ENCODE measurements at places on chromosomes 1 and 21.
A peak's percentile ranks its signal among the peaks of the same experiment; 100 is the strongest.

- no peak for DNase-seq
Measured at GRCh38 chr1:97740891-97741290, 179.9 kb downstream of the DPYD start.

DNA sequence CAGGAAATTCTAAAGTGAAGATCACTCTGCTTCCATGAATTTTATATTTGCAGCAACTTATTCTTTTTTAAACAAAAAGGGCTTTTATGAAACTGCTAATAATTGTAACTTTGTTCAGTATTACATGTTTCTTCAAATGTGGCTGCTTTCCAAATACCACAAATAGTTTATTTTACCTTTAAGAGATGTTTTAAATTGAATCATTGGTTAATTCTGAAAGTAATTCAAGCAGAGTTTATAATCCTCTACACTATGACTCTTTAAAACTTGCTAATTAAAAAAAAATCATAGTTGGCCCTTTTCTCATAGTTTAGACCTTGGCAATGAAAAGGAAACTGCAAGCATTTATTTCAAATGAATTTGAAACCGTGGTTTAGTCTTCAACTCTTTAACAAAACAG, 59.6 kb downstream of the SDCCAG8 start:
- DNase-seq: no peak

GRCh38 chr1:40036574-40036973, 4.0 kb upstream of the CAP1 start:
- no peak for DNase-seq

DNA sequence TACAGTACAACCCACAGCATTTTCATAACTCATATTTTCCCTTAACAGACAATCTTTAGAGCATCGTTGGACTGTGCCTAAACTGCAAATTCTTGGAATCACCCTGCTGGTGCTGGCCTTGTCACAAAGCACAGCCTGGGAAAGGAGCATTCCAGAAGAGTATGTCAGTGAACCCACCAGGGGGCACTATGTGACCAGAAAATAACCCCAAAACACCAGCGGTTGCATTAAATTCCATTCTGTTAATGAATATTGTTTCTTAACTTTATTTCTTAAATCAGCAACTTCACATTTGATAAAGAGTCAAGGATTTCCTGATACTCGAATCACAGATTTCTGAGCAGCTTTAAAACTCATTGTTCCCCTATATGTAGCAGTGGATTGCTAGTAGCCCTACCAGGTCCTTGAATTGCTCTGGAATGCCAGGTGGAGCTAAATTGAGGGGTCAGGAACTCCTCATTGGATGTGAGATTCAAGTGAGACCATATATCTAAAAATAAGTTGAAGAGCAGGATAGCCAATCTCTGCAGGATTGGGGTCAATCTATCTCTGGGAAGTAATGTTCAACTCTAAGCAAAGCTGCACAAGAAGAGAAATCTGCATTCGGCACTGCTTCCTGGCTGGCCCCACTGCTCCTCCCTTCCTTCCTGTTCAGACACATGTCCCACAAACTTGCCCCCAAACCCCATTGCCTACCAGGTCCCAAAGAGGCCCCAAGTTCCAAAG, 12.7 kb upstream of the RAB4A start:
- no peak for DNase-seq

DNA sequence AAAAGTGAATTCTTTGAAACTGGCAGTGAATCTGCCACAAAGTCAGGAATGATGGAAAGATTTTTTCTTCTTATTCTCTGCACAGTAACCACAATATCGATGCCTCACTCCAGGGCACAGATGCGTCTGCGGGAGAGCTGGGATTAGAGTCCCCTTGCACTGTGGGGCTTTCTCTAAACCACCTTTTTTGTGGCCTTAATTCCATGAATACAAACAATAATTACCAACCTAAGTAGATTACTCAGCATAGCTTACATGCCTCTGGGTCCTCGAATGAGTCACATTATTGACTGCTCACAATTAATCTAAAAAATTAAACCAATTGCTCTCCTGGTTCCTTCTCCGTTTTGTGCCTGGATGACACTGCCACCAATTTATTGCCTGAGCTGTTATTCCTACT, 125.8 kb downstream of the KAZN start:
- no peak for DNase-seq

DNA sequence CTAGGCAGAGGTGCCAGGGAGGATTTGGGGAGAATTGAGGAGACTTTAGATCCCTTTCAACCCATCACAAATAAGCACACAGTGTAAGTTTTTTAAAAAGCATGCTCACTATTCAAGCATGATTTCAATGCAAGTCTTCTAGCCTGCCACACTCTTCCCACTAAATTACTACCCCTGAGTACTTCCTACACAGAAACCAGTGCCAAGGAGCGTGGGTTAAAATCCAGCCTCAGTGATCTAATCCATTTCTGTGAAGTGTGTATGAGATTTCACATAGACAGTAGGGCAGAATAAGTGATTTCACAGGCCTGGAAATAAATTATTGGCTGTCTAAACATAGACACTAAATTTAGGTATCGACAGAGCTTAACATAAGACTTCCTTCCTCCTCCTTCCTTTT, 142.9 kb upstream of the ATP1B1 start:
- no peak for DNase-seq

- DNase-seq: no peak
Measured at GRCh38 chr21:16708101-16708835, 804.6 kb upstream of the CXADR start.

DNA sequence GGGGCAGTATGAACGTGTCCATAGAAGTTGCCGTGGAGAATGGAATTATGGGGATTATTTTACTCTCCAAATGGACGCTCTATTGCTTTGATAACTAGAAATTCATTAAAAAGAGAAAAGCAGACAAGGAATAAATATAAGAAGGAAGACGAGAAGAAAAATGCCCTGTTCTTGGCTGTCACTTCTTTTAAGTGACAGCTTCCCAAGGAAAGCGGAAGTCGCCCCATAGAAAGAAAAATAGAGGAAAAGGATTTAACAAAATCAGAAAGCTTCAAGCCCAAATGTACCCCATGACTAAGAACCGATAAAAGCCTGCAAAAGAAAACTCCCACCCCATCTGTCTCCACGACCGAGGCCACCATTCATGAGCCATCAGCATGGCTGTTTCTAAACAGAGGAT, 85.7 kb downstream of the TAS1R2 start:
- DNase-seq: no peak

- peak; percentile 54 for DNase-seq
Measured at GRCh38 chr1:30005972-30006619, 717.3 kb downstream of the MATN1 start.

DNA sequence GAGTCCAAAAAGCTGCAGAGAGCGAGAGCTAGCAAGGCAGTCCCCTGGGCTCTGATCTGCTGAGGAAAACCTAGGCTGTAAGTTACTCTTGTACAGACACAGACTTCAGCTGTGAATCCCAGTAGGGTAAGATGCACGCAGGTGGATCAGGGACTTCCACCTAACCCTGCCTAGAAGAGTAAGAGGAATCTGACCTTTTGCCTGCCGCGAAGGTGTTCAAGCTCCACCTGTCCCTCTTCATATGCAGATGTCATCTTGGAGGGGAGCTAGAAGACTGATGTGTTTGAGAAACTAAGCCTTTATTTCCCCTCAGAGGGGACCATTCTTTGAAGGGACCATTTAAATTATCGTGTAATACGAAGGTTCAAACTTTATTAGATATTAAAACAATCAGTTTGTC, 108.6 kb upstream of the USP24 start:
- DNase-seq: no peak

GRCh38 chr1:20601129-20601825, 12.4 kb downstream of the CDA start:
- no peak for DNase-seq

- DNase-seq: no peak
Measured at GRCh38 chr1:147669469-147670318, 630 bp downstream of the ACP6 start.

DNA sequence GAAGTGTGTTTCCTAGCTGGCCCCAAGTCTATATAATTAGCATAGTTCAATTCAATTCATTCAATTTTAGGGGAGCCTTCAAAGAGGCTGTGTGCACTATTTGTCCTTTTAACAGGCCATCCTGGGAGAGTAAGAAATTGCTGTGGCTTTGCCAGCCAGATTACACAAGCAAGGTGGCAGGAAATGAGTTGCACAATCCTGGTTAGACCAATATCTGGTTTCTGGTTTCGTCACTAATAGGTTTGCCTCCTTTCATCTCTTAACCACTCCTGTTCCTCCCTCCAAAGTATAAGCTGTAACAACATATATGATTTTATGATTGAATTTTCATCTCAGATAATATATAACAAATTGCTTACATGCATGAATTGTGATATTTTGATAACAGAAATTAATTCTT, 84.1 kb upstream of the NEGR1 start:
- peak; percentile 72 for DNase-seq

DNA sequence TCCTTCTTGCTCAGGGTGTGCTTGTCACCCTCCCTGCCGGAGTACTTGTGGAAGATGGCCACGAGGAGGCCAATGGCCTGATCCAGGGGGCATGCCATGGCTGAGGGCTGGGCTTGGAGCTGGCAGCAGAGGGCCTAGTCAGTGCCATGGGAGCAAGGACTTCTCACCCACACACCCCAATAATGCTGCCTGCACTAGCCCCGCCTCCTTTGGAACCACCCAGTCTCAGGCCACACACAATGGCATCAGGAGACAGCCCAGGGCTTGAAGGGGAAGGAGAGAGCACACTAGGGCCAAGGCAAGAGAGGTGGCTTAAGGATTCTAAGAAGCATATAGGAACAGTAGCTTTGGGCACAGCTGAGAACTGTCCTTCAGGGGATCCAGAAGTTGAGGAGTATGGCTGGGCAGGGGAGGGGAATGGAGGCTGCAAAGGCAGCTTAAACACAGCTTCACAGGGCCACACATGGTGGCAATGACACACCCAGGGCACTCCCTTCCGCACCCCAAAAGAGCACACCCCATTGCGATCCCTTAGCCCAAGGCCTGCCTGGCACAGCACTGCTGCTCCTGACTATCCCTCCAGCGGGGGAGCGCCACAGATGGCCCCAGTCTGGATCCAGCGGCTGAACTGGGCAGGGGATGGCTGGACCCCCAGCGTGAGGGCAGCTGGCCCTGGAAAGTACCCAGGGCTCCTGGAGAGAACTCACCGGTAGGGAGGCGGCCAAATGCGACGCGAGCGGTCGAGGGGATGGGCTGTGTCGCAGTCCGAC, at the start of gene S100A6:
TSS of gene S100A6 (minus strand) at position 750 of the 770 bp plus-strand sequence. CDS start at position 98, 652 bp downstream.
- no peak for DNase-seq

DNA sequence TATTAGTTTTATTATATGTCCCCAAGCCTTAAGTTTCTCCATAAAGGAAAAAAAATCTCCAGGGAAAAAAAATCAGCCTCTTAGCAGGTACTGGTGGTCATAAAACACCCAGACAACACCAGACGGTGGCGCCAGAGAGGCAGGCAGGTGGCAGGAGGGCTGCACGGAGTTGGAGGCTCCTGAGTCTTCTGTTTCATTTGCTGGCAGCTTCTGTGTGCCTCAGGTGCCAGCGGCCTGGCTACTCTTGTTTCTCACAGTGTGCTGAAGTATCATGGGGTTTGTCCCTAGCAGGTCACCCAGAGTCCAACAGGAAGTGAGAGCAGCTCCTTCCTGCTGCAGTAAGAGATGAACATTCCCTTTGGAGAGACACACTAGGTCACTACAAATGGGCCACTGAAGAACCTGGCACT, 123.3 kb upstream of the GADD45A start:
- DNase-seq: peak; percentile 84

GRCh38 chr21:45975020-45975666, 6.4 kb upstream of the COL6A1 start:
- no peak for DNase-seq

GRCh38 chr1:102472520-102472919, 475.8 kb upstream of the OLFM3 start:
- DNase-seq: no peak

- DNase-seq: no peak
Measured at GRCh38 chr1:9340864-9341263, 48.2 kb downstream of the SPSB1 start.

- DNase-seq: no peak
Measured at GRCh38 chr1:176605176-176605575, 142.2 kb downstream of the PAPPA2 start.

GRCh38 chr1:167136191-167136614, 42.3 kb downstream of the STYXL2 start:
- no peak for DNase-seq

- DNase-seq: peak; percentile 91
Measured at GRCh38 chr1:44807364-44808062, 362 bp upstream of the DYNLT4 start.

- DNase-seq: no peak
Measured at GRCh38 chr1:180644526-180645192, 12.8 kb downstream of the XPR1 start.

DNA sequence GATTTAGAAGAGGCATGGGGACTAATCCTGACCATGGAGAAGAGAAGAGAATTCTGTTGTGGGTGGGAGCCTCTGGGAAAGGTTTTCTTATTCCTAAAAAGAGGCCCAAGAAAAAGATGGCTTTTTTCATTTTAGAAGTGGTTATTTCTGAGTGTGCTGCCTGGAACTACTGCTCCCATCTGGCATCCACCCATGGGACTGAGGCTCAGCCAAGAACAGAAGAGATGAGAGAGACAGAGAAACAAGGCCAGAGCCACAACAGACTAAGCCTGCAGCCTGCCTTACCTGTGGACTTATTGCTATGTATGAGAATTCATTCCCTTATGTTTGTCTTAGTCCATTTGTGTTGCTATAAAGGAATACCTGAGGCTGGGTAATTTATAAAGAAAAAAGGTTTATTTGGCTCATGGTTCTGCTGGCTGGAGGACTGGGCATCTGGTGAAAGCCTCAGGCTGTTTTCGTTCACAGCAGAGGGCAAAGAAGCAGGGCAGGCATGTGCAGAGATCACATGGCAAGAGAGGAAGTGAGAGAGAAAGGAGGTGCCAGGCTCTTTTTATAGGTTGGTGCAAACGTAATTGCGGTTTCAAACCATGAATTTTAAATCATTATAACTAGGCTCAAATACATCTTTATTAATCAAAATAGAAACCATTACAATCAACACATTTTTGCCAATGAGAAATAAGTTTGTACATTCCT, 57.5 kb upstream of the PRDM2 start:
- DNase-seq: no peak

DNA sequence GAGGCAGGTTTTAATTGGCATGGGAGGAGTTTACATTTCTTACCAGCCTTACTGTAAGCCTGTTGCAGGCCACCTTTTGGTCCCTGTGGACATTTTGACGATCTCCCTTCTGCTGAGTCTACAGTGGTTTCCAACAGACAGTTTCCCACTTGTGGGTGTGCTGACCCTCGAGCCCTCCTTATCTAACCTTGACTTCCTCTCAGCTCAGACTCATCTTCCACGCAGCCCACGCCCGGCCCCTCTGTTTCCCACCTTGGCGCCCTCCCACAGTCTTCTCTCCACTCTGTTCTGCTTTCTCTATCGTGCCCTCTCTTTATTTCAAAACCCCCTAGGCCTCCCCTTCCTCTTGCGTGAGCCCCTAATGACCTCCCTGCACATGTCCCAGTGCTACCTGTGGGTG, 6.1 kb upstream of the ARL8A start:
- DNase-seq: no peak

- no peak for DNase-seq
Measured at GRCh38 chr1:62601457-62601856, 4.1 kb downstream of the ANGPTL3 start.
